ENCODE measurements at places on chromosomes 12 and 14.
A peak's percentile ranks its signal among the peaks of the same experiment; 100 is the strongest.

DNA sequence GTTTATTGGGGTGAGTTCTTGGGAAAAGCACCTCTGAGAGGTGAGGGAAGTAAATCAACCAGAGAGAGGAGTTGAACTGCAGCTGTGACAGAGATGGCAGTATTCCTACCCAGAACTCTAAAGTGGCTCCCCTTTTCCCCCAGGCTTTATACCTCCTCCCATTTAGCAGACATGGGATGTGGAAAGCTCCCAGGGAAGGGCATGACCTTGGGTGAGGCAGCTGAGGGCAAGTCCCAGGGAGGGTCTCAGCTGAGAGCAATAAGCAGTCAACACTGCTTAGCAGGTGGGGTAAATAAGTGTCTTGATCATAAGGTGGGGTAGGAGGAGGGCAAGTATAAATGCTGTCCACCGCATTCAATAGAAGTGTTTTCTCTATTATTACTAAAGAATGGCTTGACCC, 143.0 kb downstream of the AKAP6 start:
- DNase-seq = no peak

DNA sequence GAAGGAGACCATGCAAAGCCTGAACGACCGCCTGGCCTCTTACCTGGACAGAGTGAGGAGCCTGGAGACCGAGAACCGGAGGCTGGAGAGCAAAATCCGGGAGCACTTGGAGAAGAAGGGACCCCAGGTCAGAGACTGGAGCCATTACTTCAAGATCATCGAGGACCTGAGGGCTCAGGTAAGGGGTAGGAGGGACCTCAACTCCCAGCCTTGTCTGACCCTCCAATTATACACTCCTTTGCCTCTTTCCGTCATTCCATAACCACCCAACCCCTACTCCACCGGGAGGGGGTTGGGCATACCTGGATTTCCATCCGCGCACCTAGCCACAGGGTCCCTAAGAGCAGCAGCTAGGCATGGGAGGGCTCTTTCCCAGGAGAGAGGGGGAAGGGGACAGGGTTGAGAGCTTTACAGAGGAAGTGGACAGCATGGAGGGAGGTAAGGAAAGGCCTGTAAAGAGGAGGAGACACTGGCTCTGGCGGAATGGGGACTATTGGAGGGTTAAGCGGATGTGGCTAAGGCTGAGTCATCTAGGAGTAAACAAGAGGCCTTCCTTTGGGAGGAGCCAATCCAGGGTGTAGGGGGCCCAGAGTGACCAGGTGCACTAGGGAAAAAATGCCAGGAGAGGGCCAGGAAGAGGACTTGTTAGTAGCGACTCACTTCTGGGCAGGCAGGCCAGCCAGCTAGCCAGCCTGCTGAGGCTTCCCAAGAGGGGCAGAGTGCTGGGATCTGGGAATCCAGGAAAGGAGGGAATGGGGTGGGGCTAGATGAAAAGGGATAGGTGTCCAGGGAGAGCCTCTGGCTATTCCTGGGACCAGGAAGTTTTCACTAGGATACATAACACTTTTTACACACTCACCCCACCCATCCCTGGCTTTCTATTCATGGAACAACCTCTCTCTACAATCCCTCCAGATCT, 754 bp downstream of the KRT18 start:
- no peak for DNase-seq

- no peak for DNase-seq
These were observed 250.0 kb downstream of the MED13L start for GRCh38 chr12:116027551-116027821.

DNA sequence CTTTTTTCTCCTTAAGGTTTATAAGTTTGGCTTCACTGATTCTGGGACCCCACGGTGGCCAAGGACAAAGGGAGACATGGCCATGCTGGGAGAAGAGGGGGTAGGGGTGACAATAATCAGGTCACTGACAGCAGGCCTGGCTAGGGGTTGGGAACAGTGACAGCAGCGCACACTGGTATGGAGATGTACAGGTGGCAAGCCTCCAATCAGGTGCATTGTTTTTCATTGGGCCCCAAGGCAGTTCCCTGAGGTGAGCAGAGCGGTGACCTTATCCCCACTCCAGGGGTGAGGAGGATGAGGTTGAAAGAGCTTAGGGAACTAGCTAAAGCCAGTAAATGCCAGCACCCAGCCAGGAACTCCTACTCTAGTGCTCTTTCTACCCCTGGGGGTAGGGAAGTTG, 1.4 kb downstream of the SYNDIG1L start:
- no peak for DNase-seq

GRCh38 chr12:131473741-131474709, 236.9 kb upstream of the SFSWAP start:
- DNase-seq = no peak

DNA sequence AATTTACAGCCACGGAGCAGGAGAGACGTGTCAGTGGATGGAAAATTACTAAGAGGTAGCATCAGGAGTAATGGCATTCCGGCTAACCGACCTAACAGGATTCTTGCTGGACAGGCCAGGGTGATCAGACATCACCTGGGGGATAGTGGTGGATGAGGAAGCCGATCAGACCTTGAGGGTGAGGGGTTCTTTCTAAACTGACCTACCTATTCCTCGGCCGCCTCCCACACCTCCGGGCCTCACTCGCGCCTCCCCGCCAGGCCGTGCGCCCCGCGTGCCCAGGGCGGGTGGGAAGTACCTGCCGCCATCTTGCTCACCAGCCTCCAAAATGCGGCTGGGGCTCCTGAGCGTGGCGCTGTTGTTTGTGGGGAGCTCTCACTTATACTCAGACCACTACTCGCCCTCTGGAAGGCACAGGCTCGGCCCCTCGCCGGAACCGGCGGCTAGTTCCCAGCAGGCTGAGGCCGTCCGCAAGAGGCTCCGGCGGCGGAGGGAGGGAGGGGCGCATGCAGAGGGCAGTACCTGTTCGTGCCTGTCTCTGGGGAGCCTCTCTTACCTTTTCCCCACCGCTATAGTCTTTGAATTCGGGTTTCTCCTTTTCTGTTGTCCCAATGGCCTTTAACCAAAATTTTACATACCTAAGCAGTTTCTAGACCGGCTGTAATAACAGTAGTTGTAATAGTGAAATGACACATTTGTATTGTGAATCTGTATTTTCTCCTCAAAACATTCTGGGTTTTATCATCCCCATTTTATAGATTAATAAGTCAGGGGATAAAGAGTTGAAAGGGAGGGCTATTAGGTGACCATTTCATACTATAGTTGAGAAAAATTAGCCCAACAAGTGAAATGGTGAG, at the start of gene TMPRSS12:
Gene TMPRSS12 (plus strand): TSS at position 290 of the 857 bp plus-strand sequence. CDS start 39 bp downstream, at position 329.
- no peak for DNase-seq

GRCh38 chr12:94873734-94874517, 129.6 kb downstream of the NDUFA12 start:
- peak; percentile 92 for DNase-seq

DNA sequence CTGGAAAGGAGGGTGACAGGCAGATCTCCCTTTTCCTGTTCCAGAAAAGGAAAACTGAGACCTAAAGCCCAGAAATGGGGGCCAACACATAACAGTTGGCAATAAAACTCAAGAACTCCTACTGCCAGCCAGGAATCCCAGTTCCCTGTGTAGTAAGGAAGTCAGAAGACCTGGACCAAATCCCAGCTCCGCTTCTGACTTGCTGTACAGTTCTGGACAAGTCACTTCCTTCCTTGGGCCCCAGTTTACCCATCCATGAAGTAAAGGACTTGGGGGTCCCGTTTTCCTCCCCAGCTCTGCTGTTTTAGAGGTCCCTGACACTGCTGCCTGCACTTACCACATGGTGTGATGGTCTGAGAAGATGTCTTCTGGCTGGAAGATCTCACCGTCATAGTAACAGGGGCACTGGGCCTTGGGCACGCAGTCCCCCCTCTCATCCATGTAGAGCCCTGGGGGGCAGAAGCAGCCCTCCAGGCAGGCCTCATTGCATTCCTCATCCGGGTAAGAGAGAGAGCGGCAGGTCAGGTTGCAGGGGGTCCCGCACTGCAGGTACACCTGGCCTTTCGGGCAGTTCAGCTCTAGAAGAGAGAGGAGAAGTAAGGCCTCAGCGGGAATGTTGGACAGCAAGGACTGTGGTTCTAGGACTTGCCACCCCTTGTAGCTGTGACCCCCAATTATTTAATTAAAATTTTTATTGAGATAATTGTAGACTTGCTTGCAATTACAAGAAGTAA, 72.1 kb downstream of the VWF start:
- DNase-seq = no peak

DNA sequence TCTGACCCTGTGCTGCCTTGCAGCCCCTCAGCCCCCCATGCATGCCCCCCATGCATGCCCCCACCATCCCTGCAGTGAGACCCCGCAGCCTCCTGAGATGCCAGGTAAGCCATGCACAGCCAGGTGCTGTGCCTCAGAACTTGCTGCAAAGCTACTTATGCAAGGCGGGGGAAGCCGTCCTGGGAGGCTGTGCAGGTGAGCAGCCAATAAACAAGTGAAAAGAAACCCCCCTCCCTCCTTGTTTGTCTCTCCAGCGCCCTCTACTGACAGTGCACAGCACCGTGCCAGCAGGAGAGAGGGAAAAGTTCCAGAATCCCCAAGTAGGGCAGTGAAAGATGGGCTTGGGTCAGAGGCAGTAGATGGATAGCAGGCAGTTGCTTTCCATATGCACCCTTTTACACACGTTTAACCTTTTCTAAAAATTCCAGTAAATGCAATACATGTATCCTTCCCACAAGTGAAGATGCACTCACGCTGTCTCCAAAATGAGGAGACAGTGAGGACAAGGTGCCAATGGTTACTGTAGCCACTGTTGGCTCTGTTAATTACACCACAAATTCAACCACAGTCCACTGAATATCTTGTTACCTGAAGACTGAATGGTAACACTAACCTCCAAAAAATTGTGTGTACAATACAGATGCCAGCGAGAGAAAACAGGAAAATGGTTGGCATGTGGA, 18.0 kb downstream of the TNFAIP2 start:
- peak; percentile 81 for DNase-seq

- DNase-seq = no peak
These were observed 20.9 kb downstream of the RNASE9 start for GRCh38 chr14:20539906-20540305.
